ENCODE measurements at places on chromosomes 12 and 14. TPM values are rescaled to one million over a fixed set of nuclear protein-coding genes. Genes with fewer than 3 reads are reported as not detected.

CLEC6A gene
- not detected for total RNA-seq

DIO2 gene
- total RNA-seq, result not detected

TESPA1 gene
- 65.9 TPM for total RNA-seq

DNA sequence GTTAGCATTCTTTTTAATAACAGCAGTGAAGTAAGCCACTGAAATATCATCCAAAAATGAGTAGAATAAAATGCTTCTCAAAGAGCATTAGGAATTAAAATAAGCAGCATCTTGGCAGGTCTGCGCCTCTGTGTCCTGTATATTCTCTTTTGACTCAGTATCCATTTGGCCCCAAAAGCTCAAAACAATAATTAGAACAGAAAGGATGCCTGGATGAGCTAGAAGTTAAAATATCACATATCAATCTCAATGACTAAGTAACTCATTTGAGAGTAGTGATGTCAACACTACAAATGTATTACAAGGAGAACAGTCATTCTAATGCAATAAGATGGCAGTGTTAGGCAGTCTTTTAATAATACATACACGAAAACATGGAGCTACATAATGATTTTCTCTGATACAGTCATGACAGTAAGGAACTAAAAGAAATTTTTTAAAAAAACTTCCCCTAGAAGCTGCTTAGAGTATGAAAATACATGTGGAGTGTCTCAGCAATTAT, 160.9 kb upstream of the ABCD2 start:
- no peak overlapping the region for H3K4me3 ChIP-seq
- H3K27me3 ChIP-seq, result no peaks in the 10 kb centered on the region
- no peaks in the 10 kb centered on the region for H3K4me1 ChIP-seq
- DNase-seq, result no peak
- H3K27ac ChIP-seq, result no peak overlapping the region
- no peaks in the 10 kb centered on the region for H3K36me3 ChIP-seq

- H3K36me3 ChIP-seq, result no peaks in the 10 kb centered on the region
- H3K4me1 ChIP-seq, result no peaks in the 10 kb centered on the region
- DNase-seq, result no peak
- H3K27me3 ChIP-seq, result no peaks in the 10 kb centered on the region
- H3K27ac ChIP-seq, result no peak overlapping the region
- H3K4me3 ChIP-seq, result no peak overlapping the region
Observed at GRCh38 chr12:29228474-29229157, 79.5 kb downstream of the FAR2 start.

- H3K27ac ChIP-seq, result no peak overlapping the region
- H3K27me3 ChIP-seq, result no peaks in the 10 kb centered on the region
- no peaks in the 10 kb centered on the region for H3K4me1 ChIP-seq
- H3K4me3 ChIP-seq, result no peak overlapping the region
- no peaks in the 10 kb centered on the region for H3K36me3 ChIP-seq
Observed at GRCh38 chr14:29724991-29725390, 202.7 kb downstream of the PRKD1 start.

DNA sequence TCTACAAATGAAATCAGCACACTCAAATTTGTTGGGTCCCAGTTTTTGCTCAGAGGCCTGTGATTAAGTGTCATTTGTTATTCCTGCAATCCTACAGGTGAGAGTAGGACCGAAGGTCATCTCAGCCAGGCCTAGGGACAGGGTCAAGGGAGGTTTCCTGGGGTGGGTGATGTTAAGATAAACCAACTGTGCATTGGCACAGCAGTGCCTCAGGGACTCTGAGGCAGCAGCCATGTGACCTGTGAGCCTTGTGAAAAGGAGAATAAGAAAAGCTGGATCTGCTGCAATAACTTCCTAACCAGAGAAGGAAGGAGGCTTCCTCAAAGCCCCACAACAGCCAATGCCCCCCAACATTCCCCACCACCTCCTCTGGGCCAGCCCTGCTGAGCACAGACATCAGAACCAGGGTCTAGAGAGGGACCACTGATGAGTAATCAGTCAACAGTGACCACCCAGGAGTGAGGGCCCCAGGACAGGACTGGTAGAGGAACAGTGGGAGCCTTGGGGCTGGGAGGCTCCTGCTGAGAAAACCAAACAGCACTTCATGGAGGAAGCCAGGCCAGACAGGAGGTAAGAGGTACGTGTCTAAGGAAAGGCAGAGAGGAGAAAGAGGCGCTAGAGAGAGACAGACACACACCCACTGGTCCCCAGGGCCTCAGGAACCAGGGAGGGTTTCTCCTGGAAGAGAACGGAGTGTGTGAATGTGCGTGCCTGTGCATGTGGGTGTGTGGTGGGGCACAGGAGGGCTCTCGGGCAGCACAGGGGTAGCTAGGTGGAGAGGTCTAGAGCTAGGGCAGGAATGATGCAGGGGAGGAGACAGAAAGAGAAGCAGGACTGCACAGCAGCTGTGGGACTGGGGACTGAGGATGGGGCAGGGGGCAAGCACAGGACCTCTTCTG, 82.4 kb downstream of the ITPK1 start:
- no peak overlapping the region for H3K4me3 ChIP-seq
- peak overlapping the region; percentile 80 for H3K27ac ChIP-seq
- no peaks in the 10 kb centered on the region for H3K27me3 ChIP-seq
- no peak for DNase-seq
- H3K4me1 ChIP-seq, result peaks cover 43% of the 10 kb centered on the region

DNA sequence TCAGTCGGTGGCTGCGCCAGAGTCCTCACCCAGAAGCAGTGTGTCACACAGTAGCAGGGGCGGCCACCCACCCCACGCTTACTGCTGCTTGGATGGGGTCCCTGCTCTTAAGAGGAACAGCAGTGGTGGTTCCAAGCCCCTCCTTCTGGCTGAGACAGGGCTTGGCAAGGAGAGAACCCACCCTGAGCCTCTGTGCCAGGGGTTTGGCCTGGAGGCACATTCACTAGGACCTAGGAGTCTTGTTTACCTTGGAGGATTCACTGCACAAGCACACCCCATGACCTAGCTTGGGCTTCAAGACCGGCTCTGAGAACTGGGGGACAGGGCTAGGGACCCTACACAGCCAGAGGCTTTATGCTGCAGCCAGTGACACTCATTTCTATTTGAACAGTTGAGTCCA, 78.6 kb downstream of the NT5DC3 start:
- H3K4me3 ChIP-seq, result no peak overlapping the region
- peaks cover 2% of the 10 kb centered on the region for H3K36me3 ChIP-seq
- no peaks in the 10 kb centered on the region for H3K27me3 ChIP-seq
- DNase-seq, result no peak

- no peak overlapping the region for H3K27ac ChIP-seq
- no peaks in the 10 kb centered on the region for H3K36me3 ChIP-seq
Observed at GRCh38 chr14:84090837-84091236, 1439.1 kb upstream of the FLRT2 start.

DNA sequence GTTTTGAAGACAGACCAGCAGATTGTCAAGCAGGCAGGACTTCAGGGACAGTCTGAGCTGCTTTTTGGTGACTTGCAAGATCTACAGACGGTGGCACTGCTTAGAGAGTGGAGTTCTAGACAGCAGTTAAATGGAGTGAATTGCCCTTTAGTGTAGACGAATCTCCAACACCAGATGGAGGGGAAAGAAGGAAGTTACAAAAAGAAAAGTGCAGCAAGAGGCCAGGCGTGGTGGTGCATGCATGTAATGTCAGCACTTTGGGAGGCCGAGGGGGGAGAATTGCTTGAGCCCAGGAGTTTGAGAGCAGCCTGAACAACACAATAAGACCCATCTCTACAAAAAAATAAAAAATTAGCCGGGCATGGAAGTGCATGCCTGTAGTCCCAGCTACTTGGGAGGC, 8.4 kb upstream of the HHIPL1 start:
- H3K27me3 ChIP-seq, result no peaks in the 10 kb centered on the region
- H3K4me1 ChIP-seq, result no peaks in the 10 kb centered on the region
- DNase-seq, result no peak

DNA sequence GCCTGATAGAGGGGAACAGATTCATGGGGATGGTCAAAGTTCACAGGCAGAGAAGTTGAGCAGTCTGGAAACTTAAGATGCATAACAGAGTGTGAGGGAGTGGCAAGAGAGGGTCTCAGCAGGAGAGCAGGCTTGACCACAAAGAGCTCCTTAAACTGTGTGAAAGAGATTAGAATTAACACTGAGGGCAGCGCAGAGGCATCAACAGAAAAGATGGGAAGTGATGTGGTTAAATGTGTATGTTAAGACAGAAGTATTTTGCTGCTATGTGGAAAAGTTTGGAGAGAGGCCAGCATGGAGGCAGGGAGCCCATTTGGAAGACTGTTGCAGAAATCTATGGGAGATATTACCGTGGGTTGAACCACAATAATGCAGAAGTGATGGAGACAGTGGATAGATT, 122.7 kb upstream of the LMNTD1 start:
- H3K4me3 ChIP-seq, result no peak overlapping the region
- no peak for DNase-seq
- peaks cover 2% of the 10 kb centered on the region for H3K27me3 ChIP-seq

- DNase-seq, result no peak
- H3K27me3 ChIP-seq, result no peaks in the 10 kb centered on the region
- no peak overlapping the region for H3K4me3 ChIP-seq
- H3K27ac ChIP-seq, result no peak overlapping the region
Observed at GRCh38 chr12:86903159-86903558, 647.0 kb upstream of the MGAT4C start.

DNA sequence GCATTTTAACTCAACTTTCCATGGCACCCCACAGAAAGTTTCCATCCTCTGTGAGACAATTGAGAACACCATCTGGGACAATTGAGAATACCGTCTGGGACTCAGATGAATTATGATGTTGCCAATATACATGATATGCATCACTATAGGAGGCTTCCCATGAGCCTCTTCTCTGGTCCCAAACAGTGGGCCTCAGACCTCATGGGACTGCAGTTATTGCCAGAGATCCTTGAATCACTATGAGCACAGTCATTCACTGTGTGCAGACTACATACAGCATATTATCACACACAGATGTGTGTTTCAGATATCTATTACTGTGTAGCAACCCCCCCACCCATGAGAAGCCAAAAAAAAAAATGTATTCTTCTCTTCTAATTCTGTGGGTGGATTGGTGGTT, 134.4 kb downstream of the GXYLT1 start:
- H3K27me3 ChIP-seq, result peaks cover 3% of the 10 kb centered on the region
- no peaks in the 10 kb centered on the region for H3K4me1 ChIP-seq

Data from activated CD8-positive, alpha-beta memory T cell treated with anti-CD3 and anti-CD28 coated beads, Interleukin-2, amount 10 ng/mL, durations not matched to agents 7 days and 5 days (primary cell).